ENCODE measurements at places on chromosomes 16 and 17.

- no peak for DNase-seq
Observed at GRCh38 chr16:71594000-71594646, 17.2 kb upstream of the TAT start.

DNA sequence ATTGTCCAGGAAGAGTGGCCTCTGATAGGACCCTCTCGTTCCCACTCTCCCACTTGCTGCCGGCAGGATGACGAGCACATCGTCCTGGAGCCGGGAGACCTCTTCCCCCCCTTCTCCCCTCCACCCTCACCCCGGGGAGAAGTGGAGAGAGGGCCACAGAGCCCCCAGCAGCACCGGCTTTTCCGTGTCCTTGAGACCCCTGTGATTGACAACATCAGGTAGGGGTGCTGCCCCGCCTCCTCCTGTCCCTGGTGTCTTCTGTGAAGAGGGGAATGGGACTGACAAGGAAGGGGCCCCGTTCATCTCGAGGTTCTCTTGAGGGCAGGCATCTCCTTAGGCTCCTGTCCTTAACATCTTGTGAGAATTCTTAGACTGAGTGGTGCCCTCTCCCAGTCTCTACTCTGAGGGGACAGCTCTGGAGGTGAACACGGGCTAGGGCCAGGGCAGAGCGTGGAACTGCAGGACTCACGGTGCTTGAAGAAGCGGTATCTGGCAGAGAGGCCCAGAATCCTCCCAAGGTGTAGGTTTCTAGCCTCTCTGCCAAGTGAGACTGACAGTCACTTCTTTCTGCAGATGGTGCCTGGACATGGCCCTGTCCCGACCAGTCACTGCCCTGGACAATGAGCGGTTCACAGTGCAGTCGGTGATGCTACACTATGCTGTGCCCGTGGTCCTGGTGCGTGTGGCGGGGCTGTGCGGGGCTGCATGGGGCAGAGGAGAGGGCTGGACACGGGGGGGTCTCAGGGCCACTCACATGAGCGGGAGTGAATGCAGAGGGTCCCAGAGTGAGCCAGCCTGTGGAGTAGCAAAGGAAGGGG lies 26.4 kb downstream of the CASKIN2 start:
- no peak for DNase-seq

DNA sequence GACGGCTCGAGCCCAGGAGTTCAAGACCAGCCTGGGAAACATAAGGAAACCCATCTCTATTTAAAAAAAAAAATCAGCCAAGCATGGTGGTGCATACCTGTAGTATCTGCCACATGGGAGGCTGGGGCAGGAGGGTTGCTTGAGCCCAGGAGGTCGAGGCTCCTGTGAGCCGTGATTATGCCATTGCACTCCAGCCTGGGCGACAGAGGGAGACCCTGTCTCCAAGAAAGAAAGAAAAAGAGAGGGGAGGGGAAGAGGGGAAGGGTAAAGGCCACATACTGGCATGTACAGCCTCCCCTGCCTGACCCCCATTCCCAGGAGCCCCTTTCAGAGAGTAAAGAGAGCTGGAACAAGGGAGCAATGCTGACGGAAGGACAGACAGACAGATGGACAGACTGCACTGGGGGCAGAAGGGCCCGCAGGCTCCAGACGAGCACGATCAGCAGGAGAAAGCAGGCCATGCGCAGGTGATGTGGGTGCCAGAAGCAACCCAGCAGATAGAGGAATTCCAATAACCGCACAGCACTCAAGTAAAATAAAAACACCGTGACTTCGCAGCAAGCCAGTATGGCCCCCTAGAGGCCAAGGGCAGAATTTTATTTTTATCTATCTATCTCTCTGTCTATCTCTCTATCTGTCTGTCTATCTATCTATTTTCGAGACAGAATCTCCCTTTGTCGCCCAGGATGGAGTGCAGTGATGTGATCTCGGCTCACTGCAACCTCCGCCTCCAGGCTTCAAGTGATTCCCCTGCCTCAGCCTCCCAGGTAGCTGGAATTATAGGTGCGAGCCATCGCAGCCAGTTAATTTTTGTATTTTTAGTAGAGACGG lies 27.1 kb upstream of the SNN start:
- DNase-seq, result no peak

GRCh38 chr17:65936013-65936412 lies 255.9 kb downstream of the CEP112 start:
- no peak for DNase-seq

DNA sequence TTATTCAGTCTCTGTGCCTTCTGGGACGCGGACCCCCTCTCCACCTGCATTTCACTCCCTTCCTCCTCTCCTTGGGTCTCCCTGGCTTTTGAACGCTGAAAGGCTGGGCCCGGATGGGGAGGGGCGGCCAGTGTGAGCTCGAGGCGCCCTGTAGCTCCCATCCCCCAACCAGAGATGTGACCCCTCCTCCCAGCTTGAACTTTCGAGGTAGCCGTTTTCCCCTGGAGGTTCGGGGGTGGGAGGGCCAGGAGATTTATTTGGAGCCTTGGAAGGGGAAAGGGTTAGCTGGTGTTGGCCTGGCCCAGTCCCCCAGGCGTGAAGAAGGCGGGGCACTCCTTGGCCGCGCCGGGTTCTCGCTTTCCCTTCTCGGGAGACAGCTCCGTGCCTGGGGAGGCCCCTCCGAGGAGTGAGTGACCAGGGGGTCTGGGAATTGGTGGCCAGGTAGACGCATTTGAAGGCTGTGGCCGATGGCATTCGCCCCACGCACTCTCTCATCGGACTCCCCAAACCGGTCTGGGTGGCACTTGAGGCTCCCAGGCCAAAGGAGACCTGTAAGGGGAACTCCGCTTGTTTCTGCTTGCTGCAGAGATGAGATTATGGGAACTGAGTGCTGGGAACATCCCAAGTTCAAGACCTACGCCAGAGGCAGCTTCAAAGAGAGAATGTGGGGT lies 942 bp downstream of the LDAF1 start:
- no peak for DNase-seq

Measured in vagina (tissue), 2 donors.